Stomach (tissue), 19 donors: ENCODE measurements at places on chromosomes 7 and 10. TPM values are rescaled to one million over a fixed set of nuclear protein-coding genes. Genes with fewer than 3 reads are reported as not detected.
A peak's percentile ranks its signal among the peaks of the same experiment; 100 is the strongest.

The H2BK1 gene
- not detected for total RNA-seq

The ERCC6 gene
- total RNA-seq: 29.0 TPM

The FEZF1 gene
- total RNA-seq: not detected

The FAM24B gene
- not detected for total RNA-seq

GRCh38 chr10:48900371-48900801, 39.3 kb downstream of the LRRC18 start:
- peak; percentile 23 for DNase-seq
- no peaks in the 10 kb centered on the region for H3K4me1 ChIP-seq
- H3K4me3 ChIP-seq: no peak overlapping the region
- H3K36me3 ChIP-seq: no peaks in the 10 kb centered on the region
- H3K27me3 ChIP-seq: no peaks in the 10 kb centered on the region

The GNGT1 gene
- total RNA-seq: not detected

DNA sequence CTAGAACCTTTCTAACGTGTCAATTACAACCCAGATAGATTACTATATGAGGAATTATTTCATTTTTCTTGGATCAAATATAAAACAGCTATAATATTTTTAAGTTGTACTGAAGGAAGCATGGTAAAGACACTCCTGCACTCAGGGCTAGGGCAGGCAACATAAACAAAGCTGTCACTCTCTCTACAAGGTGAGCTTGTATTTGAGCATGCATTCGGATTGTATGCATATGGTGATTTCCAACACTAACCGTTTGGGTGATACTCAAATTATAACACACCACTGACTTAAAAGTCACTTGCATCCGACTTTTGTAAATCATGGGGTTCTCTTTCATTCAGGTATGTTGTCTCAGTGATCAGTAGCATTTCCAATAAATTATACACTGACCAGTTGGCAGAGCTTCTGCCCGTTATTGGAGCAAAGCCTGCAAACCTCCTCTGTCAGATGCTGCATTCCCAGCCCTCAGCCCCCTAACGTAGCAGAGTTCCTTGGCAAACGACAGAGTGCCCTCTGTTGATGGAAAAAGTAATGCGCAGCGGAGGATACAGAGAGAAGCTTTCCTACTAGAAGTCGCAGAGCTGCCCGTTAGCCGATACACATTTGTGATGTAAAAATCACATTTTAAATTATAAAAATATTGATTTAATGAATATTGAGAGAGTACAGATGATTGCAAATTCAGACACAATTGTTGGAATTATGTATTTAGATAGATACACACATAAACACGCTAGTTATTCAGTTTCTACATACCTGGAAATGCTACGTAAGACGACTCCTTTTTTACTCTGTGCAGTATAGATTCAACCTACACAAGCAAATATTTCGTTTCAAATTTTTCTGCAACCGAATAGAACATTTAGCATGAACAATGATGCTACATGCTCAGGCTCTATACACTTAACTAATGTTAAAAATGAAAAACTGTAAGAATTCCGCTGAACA, 173.9 kb upstream of the SP4 start:
- peak; percentile 90 for DNase-seq
- no peak overlapping the region for H3K27ac ChIP-seq
- H3K4me1 ChIP-seq: peaks cover 13% of the 10 kb centered on the region
- no peak overlapping the region for H3K4me3 ChIP-seq
- no peaks in the 10 kb centered on the region for H3K36me3 ChIP-seq
- peaks cover 33% of the 10 kb centered on the region for H3K27me3 ChIP-seq

The PBLD gene
- total RNA-seq: 29.0 TPM

The NUDT5 gene
- total RNA-seq: 49.4 TPM

- peaks cover 66% of the 10 kb centered on the region for H3K36me3 ChIP-seq
- DNase-seq: peak; percentile 86
- H3K4me3 ChIP-seq: no peak overlapping the region
- peaks cover 54% of the 10 kb centered on the region for H3K4me1 ChIP-seq
Measured at GRCh38 chr7:157386979-157387800, 50.4 kb downstream of the DNAJB6 start.

- no peaks in the 10 kb centered on the region for H3K27me3 ChIP-seq
- H3K4me1 ChIP-seq: peaks cover 6% of the 10 kb centered on the region
- H3K36me3 ChIP-seq: no peaks in the 10 kb centered on the region
Measured at GRCh38 chr7:20217193-20217948, at the start of gene MACC1. TSS of gene MACC1 (minus strand) at chr7:20217384. CDS start at chr7:20161862, 55,522 bp downstream.

DNA sequence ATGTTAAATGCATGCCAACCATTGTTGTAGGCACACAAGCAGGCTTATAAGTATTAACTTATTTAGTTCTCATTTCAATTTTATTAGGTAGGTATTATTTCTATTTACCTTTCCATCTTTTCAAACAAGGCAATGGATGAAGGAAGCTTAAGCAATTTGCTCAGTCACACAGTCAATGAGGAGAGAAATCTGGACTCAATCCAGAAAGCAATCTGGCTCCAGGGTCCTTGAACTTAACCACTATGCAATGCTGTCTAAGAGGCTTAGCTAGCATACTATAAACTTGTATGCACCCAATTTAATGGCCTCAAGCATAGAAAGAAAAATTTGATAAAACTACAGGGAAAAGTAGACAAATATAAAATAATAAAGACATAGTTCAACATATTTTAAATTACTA, 88.6 kb downstream of the VWDE start:
- DNase-seq: no peak
- H3K4me3 ChIP-seq: no peak overlapping the region
- no peaks in the 10 kb centered on the region for H3K27me3 ChIP-seq
- H3K27ac ChIP-seq: no peak overlapping the region
- H3K36me3 ChIP-seq: no peaks in the 10 kb centered on the region

DNA sequence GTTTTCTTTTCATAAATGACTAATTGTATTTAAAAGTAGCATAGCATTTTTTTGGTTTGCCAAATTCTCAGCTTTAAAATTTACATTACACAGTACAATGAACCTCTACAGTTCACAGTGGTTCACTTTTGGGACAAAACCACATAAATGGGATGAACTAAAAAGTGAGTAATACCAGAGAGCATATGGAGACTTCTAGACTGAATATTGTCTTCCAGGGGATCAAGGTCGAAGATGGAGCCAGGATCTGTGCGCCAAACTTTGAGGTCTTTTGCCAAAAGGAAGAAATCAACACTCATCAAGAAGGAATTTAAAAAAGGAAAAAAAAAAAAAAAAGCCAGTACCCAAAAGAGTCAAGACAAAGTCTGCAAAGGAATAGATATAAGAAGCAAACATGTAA, 87.5 kb downstream of the NEBL start:
- H3K27me3 ChIP-seq: no peaks in the 10 kb centered on the region
- no peak overlapping the region for H3K27ac ChIP-seq
- no peaks in the 10 kb centered on the region for H3K36me3 ChIP-seq
- no peak overlapping the region for H3K4me3 ChIP-seq
- DNase-seq: no peak
- H3K4me1 ChIP-seq: no peaks in the 10 kb centered on the region

The RBP3 gene
- total RNA-seq: not detected

DNA sequence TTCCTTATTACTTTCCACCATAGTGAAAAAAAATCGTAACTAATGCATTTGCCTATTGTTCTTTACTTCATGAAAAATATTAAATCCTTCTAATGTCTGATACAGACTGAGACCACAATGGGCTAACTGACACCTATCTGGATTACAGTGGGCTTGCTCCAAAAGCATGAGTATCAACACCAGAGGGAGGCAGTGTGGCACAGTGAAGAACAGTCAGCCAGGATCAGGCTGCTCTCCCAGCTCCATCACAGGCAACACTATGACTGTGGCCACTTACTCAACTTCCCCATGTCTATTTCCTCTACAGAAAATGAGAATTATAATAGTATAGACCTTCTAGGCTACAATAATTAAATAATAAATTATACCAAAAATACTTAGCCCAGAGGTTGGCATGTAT, 97.2 kb downstream of the SLC25A13 start:
- peaks cover 14% of the 10 kb centered on the region for H3K36me3 ChIP-seq
- H3K27me3 ChIP-seq: no peaks in the 10 kb centered on the region
- no peak for DNase-seq
- no peak overlapping the region for H3K4me3 ChIP-seq

GRCh38 chr10:52313933-52314821, at the start of gene DKK1:
TSS of gene DKK1 (plus strand) at chr10:52314281. CDS start at chr10:52314435, 154 bp downstream.
- H3K36me3 ChIP-seq: no peaks in the 10 kb centered on the region
- DNase-seq: peak; percentile 89
- no peaks in the 10 kb centered on the region for H3K27me3 ChIP-seq

DNA sequence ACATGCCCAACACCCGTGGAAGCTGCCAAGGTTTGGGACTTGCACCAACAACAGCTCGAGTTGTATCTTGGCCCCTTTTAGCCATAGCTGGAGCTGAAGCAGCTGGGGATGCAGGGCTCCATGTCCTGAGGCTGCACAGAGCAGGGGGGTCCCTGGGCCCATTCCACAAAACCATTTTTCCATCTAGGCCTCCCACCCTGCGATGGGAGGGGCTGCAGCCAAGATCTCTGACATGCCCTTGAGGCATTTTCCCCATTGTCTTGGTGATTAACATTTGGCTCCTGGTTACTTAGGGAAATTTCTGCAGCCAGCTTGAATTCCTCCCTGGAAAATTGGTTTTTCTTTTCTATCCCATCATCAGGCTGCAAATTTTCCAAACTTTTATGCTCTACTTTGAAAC, 637.8 kb upstream of the VSTM2A start:
- no peak overlapping the region for H3K4me3 ChIP-seq
- no peaks in the 10 kb centered on the region for H3K36me3 ChIP-seq
- no peak for DNase-seq
- no peak overlapping the region for H3K27ac ChIP-seq

DNA sequence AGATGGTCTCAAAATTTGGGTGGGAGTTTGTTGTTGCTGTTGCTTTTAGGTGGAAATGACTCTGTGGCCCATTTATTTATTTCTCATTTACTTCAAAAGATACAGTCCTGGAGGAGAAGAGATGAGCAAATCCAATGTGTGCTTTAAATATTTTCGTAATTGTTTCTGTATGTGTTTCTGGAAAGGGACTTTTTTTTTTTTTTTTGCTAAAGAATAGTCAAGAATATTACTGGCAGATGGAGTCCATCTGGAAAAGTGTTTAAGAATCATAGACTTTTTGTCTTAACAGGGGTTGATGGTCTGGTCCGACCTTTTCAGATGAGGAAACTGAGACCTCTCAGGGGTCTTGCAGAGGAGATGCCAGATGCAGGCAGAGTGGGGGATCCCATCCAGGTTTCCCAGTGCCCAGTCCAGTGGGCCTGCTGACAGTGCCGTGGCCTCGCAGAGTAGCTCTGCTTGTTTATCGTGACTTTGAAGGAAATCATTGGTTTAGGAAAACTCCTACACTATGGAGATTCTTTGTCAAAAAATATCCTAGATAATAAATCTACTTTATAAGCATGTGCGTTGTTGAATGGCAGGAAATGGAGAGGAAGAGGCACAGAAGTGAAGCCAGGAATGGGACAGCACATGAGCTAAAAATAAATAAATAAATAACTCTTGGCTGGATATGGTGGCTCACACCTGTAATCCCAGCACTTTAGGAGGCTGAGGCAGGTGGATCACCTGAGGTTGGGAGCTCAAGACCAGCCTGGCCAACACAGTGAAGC, 164.3 kb upstream of the SVIL start:
- H3K36me3 ChIP-seq: no peaks in the 10 kb centered on the region
- H3K27me3 ChIP-seq: no peaks in the 10 kb centered on the region
- no peak for DNase-seq
- no peak overlapping the region for H3K27ac ChIP-seq
- no peak overlapping the region for H3K4me3 ChIP-seq

GRCh38 chr10:17780727-17781126, 28.4 kb upstream of the MRC1 start:
- H3K4me1 ChIP-seq: peaks cover 23% of the 10 kb centered on the region
- H3K36me3 ChIP-seq: no peaks in the 10 kb centered on the region
- no peak overlapping the region for H3K27ac ChIP-seq
- no peaks in the 10 kb centered on the region for H3K27me3 ChIP-seq

GRCh38 chr10:73759512-73760115, 15.4 kb downstream of the SEC24C start:
- H3K27ac ChIP-seq: no peak overlapping the region
- no peaks in the 10 kb centered on the region for H3K27me3 ChIP-seq
- DNase-seq: peak; percentile 67
- H3K36me3 ChIP-seq: peaks cover 76% of the 10 kb centered on the region

DNA sequence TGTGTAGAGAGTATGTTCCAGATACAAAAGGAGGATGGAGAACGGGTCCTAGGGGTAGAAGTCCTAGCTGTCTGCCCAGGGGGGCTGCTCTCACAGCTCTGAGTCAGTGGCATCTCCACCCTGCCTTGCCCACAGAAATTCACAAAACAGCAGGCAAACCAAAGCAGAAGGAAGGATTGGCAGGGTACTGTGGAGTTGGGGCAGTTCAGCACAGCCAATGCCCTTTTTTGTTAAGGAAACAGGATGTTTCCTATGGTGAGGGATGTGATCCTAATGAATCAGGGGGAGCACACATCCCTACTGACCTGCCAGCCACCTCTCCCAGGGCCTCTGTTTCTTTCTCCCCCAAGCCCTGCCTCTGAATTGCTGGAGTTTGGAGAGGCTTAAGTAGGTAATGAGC, 457.6 kb downstream of the PLXNA4 start:
- no peaks in the 10 kb centered on the region for H3K27me3 ChIP-seq
- no peak overlapping the region for H3K27ac ChIP-seq
- DNase-seq: no peak
- no peak overlapping the region for H3K4me3 ChIP-seq

DNA sequence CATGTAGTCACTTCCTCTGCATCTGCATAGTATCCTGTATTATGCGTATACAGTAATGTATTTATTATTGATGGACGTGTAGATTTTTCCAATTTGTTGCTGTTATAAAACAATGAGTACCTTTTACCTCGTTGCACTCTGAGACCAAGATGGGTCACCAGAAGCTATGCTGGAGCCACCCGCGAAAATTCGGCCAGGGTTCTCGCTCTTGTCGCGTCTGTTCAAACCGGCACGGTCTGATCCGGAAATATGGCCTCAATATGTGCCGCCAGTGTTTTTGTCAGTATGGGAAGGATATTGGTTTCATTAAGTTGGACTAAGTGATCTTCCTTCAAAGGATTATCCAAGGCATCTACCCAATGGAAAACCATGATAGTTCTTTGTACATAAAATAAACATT, 1.0 kb downstream of the PSMC2 start:
- H3K27me3 ChIP-seq: no peaks in the 10 kb centered on the region
- H3K4me3 ChIP-seq: peak overlapping the region; percentile 72
- H3K4me1 ChIP-seq: peaks cover 46% of the 10 kb centered on the region
- DNase-seq: peak; percentile 1

GRCh38 chr10:17406036-17406834, 48.2 kb downstream of the ST8SIA6 start:
- no peaks in the 10 kb centered on the region for H3K4me1 ChIP-seq
- H3K4me3 ChIP-seq: no peak overlapping the region
- DNase-seq: no peak
- H3K36me3 ChIP-seq: no peaks in the 10 kb centered on the region
- H3K27ac ChIP-seq: no peak overlapping the region

The ADAP1 gene
- 26.6 TPM for total RNA-seq

GRCh38 chr7:2639181-2639681, 7.4 kb downstream of the TTYH3 start:
- H3K4me3 ChIP-seq: no peak overlapping the region
- H3K4me1 ChIP-seq: peaks cover 79% of the 10 kb centered on the region
- no peak for DNase-seq
- no peaks in the 10 kb centered on the region for H3K27me3 ChIP-seq
- no peaks in the 10 kb centered on the region for H3K36me3 ChIP-seq

The OPN1SW gene
- total RNA-seq: not detected
